Stimulated activated CD4-positive, alpha-beta T cell treated with anti-CD3 and anti-CD28 coated beads, Interleukin-15, amount 100 ng/mL, for 48 hours (primary cell): ENCODE measurements at places on chromosomes 12 and 14.

- no peak for DNase-seq
Observed at GRCh38 chr14:52086711-52087110, 17.9 kb upstream of the NID2 start.

- DNase-seq, result no peak
Observed at GRCh38 chr12:118846416-118846815, 134.9 kb upstream of the SRRM4 start.

GRCh38 chr14:88129306-88130056 is 124.5 kb downstream of the GPR65 start:
- no peak for DNase-seq

- no peak for DNase-seq
Observed at GRCh38 chr14:85187521-85187920, 342.4 kb upstream of the FLRT2 start.

GRCh38 chr14:104822821-104823615 is 22.1 kb downstream of the ZBTB42 start:
- DNase-seq, result no peak

DNA sequence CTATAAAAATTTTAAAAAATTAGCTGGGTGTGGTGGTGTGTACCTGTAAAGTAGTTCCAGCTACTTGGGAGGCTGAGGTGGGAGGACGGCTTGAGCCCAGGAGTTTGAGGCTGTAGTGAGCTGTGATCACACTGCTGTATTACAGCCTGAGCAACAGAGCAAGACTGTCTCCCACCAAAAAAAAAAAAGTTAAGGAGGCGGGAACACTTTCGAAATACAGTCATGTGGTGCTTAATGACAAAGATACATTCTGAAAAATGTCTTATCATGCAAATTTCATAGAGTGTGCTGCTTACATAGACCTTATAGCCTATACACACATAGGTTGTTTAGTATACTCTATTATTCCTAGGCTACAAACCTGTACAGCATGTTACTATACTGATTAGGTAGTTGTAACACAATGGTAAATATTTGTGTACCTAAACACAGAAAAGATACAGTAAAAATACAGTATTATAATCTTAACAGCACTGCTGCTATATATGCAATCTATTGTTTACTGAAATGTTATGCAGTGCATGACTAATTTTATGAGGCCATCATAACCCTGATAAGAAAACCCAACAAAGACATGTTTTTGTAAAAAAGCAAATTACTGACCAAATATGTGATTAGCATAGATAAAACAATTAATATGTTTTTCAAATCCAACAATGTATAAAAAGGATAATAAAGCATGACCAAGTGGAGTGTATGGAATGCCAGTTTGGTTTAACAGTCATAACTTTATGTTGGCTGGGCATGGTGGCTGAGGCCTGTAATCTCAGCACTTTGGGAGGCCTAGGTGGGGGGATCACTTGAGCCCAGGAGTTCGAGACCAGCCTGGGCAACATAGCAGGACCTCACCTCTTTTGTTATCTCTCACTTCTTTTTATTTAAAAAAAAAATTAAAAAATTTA is 11.4 kb downstream of the EIF2S1 start:
- no peak for DNase-seq

GRCh38 chr12:7966563-7966962 is 30.6 kb upstream of the SLC2A3 start:
- peak; percentile 40 for DNase-seq

- no peak for DNase-seq
Observed at GRCh38 chr12:262113-262512, 523 bp downstream of the SLC6A13 start.

GRCh38 chr14:36013483-36013882 is 163.0 kb downstream of the PTCSC3 start:
- DNase-seq, result no peak

DNA sequence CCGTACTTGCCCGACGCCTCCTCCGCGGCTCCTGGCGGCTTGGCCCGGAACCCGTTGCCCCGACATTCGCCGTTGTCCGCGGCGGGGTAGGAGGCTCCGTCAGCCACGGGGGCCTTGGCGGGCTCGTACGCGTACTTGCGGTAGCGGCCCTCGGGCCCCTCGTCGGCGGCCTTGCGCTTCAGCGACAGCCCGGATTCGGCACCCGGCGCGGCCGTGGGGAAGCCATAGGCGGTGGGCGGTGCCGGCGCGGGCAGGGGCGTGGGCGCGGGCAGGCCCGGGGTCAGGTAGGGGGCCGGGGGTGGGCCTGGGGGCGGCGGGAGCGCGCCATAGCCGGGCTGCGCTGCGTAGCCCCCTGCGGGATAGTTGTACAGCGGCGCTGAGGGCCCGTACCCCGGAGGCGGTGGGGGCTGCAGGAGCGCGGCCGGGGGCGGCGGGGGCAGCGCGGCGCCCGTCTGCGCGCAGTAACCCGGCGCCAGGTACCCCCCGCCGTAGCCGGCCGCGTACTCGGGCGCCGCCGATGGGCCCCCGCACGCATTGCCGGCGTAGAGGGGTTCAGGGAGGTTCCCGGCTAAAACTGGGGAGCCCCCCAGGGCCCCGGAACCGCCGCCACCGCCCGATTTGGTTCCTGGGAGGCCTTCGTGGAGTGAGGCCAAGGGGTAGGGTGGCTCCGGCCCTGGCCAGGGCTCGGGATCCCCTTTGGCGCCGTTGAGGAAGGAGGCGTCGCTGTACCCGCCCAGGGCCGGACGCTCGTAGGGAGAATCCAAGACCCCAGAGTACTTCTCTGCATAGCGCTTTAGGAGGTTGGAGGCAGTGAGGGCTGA is 26.9 kb downstream of the FIGNL2 start:
- no peak for DNase-seq

DNA sequence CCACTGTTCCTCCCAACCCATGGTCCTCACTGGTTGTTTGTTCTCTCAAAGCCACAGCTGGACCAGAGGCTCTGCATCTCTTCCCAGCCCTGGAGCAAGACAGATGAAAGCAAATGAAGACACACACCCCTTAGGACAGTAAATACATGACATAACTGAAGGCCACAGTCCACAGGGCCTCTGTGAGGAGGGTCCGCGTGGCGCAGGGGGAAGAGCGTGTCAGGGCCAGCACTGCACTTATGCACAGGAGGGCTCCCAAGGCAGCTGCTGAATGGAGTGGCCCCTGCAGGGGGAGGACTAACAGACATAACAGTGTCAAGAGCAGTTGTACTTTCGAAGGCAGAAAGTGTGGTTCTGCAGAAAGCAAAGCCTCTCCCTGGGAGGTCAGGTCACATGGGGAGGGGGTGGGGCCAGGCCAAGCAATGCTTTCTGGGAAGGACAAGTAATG is 79.9 kb downstream of the CHGA start:
- no peak for DNase-seq

GRCh38 chr14:88276923-88277596 is 46.0 kb downstream of the KCNK10 start:
- DNase-seq, result no peak

DNA sequence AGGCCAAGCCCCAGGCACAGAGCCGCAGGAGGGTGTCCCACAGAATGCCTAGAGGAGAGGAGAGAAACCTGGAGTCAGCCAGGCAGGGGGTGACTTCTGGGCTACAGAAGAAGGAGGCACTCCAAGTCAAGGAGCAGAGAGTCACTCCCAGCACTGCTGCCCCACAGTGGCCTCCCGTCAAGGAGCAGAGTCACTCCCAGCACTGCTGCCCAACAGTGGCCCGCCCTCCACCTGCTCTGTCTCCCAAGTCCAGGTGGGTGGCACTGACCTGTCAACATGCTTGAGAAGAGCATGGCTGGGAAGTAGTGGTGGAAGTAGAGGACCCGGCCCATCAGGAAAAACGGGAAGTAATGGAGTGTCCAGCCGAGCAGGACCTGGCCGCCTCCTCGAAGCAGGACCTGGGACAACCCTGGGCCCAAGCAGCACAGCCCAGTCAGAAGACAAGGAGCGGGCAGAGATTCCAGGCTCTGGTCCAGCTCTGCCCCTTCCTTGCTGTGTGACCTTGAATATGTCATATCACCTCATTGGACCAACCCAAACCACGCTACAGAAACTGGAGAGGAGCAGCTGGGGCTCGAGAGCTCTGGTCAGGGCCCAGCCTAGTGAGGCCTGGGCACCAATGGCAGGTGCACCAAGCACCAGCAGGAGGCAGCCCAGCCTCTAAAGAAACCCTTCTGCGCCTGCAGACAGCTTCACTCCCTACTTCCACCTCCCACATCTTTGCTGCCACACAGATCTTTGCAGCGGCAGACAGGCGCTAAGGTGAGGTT is 7.6 kb upstream of the NGB start:
- DNase-seq, result no peak

- DNase-seq, result no peak
Observed at GRCh38 chr12:92641291-92641690, 61.5 kb upstream of the PLEKHG7 start.

- DNase-seq, result no peak
Observed at GRCh38 chr12:12011880-12012260, 58.9 kb upstream of the BCL2L14 start.

DNA sequence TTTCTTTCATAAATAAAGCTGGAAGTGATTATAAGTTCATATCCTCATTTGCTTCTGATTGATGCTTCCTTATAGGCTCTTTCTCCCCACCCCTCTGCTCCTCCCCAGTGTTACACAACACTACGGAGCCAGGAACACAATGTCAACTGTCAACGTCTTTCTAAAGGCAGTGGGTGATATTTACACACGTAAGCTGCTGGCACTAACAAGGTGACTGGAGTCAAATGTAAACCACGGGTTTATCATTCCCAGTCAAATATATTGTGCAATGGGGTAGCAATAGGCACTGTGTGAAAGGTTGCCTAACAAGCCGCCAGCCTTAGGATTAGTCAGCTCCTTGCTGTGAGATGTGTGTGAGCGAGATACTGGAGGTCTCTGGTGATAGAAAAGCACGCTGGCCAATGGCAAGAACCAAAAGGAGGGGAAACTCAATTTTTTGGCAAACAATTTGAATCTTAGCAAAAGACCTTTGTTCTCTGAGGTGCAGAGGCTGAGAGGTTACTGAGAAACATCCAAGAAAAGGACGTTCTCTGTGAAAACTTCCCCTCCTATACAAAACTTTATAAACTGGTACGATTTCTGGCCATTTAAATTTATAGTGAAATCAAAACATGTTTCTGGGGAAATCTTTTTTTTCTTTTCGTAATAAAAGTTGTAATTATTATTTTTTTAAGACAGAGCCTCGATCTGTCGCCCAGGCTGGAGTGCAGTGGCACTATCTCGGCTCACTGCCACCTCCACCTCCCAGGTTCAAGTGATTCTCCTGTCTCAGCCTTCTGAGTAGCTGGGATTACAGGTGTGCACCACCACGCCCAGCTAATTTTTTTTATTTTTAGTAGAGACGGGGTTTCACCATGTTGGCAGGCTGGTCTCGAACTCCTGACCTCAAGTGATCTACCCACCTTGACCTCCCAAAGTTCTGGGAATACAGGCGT is 22.3 kb upstream of the HECTD1 start:
- DNase-seq, result no peak

- DNase-seq, result no peak
Observed at GRCh38 chr12:53578783-53579182, 47.4 kb downstream of the ATF7 start.

- no peak for DNase-seq
Observed at GRCh38 chr12:66051361-66051760, 79.2 kb downstream of the LLPH start.

GRCh38 chr14:81656811-81657210 is 123.2 kb upstream of the SEL1L start:
- no peak for DNase-seq

- DNase-seq, result no peak
Observed at GRCh38 chr12:108400056-108400455, 60.9 kb upstream of the CMKLR1 start.

DNA sequence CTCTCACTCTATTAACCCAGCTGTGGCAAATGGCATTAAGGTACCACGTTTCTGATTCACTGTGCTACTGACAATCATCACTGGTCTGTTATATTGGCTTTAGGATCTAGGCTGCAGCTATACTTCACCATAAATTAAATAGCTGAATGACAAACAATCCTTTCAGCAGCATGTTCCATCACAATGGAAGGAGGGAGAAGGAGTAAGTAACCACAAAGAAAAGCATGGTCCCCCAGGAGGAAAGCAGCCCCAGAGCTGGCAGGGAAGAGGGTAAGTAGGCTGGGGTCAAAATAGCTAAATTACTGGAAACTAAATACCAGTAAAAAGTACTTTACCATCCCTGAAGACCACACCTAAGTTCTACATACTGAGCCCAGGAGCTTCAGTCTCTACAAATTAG is 2.8 kb downstream of the ARMH4 start:
- no peak for DNase-seq

DNA sequence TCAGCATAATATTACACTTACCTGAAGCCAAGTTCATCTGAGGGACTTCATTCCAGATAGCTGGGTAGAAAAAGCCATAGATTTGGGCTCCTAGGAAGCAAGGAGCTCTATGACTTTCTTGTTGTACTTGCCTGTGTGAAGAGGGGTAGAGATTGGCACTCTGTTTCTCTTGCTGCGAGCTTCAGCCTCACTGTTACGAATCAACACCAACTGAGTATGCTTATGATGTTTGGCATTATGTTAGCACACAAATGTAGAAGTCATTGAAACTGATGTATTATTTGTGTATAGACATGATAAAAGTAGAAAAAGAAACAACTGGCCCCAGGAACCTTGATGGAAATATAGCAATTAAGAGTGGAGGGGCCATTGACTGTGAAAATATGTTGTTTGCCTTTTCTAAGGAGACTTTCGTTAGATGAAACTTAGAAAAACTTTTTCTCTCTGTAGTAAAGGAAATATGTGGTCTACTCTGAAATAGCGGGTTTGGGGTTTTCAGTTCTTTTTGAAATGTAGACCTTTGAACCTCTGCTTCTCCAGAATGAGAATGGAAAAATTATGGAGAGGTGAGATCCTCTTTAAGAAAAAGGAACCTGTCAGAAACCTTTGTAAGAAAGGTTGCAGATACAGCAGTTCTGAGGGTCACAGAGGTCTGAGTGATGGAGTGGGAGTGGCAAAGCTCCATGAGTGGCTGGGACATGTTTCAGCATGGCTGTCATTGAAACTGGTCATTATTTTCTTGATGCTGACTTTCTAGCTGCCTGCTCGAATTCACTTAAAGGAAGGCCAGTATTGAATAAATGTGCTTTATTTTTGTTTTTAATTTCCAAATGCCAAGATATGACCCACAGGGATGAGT is 159.9 kb downstream of the GCH1 start:
- DNase-seq, result no peak

- DNase-seq, result no peak
Observed at GRCh38 chr14:90620568-90621077, 195.6 kb downstream of the TTC7B start.

GRCh38 chr12:124476011-124476400 is 91.4 kb downstream of the NCOR2 start:
- DNase-seq, result no peak

GRCh38 chr12:92810370-92810769 is 107.6 kb downstream of the PLEKHG7 start:
- no peak for DNase-seq

DNA sequence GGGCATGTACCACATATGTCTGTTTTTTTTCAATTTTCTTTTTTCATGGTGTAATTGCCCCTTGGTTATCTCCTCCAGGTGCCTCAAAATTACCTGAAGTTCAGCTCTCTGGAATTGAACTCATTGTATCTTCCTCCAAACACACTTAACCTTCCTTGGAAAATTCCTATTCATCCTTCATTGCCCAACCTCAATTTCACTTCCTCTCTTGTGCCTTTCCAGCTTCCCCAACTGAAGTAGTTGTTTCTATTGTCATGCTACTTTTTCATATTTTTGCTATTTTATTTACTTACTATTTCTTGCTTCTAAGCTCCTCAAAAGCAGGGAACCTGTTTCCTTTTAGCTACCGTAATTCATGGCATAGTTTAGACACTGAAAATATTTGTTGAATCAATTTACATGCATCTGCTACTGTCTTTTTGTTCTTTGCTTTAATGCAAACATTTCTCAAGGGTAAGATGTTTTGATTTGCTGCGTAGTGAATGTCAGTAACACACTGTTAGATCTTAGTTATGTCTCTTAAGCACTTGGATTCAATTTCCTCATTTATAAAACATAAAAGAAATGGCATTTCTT is 37.0 kb upstream of the STXBP6 start:
- DNase-seq, result no peak
